ENCODE measurements at places on chromosomes 3 and 15. TPM values are rescaled to one million over a fixed set of nuclear protein-coding genes. Genes with fewer than 3 reads are reported as not detected.
A peak's percentile ranks its signal among the peaks of the same experiment; 100 is the strongest.

DNA sequence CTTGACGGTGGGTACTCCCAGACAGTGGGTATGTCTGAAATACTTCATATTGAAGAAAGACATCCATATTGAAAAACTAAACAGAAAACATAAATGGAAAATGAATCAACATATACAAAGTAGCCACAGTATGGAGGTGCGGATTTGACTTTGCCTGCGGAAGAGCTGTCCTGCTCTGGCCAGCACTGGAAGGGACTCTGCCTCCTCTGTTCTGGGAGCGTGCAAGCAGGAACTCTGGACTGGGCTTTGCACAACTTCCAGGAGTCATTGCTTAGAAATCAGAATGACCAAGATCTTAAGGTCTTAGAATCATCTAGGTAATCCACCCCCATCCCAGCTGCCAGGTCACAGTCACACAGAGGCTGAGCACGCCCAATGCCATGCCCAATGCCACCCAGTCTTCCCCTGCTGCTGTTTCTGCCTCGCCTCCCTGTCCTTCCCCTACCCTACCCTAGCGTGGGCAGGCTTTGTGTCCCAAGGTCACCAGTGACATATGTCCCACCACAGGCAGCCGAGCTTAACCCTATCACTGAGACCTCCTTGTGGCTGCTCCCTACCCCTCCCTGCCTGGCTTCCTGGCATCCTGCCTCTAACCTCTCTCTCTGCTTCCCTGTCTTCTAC lies 36.3 kb downstream of the CDC25A start:
- peaks cover 3% of the 10 kb centered on the region for H3K4me1 ChIP-seq
- no peak overlapping the region for H3K4me3 ChIP-seq
- no peaks in the 10 kb centered on the region for H3K27me3 ChIP-seq
- H3K27ac ChIP-seq, result no peak overlapping the region

DNA sequence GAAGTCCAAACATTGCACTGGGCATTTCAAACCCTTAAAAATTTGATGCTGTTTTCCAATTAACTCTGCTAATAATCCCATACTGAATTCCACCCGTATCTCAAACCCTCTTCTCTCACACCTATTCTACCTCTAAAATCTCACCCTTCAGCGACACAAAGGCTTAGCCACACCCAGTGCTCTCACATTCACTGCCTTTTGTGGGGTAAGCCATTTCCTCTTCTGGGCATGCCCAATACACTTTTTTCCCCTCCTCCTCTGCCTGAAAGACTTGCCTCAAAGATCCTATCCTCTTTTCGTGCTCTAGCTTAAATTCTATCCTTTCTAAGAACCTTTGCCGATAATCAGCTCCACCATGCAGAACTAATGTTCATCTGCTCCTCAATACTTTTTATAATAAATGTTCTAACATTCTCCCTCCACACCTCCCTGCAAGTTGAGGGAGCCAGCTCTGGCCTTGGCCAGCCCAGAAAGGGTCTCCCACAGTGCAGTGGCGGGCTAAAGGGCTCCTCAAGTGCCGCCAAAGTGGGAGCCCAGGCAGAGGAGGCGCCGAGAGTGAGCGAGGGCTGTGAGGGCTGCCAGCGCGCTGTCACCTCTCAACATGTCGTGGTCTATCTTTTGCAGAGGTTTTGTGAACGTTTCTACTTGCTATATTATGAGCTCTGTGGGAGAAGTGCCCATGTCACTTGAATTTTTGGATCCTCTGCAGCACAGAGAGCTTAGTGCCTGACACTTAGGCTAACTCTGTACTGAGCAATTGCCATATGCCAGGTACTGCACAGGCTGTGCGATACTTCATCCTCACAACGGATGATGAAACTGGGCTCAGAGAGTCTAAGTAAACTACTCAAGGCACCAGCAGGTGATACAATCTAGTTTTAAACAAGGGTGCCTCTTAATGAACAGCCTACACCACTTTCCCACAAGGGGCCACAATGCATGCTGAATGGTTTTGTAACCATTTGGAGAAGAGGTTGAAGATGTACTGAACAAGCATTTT lies 53.6 kb upstream of the BCL6 start:
- H3K4me3 ChIP-seq, result no peak overlapping the region
- no peaks in the 10 kb centered on the region for H3K36me3 ChIP-seq
- H3K27ac ChIP-seq, result peak overlapping the region; percentile 12
- peaks cover 9% of the 10 kb centered on the region for H3K4me1 ChIP-seq
- DNase-seq, result no peak

Gene GOLGA8F
- total RNA-seq, result not detected

DNA sequence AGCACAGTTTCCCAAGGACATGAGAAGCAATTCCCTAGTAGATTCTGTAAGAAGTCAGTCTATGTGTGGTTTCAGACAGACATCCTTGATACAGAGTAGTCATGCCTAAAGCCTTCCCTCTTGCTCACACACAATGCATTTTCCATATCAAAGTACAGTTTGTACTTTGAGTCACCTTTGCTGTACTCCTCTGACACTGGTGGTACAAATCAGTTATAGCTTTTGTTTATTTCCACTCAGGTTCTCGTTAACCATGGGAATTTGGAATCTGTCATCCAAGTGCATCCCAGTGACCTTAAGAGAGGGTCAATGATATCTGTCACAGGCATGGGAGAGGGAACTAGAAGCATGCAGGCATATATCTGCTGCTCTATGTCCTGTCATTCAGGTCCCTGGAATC lies 3.6 kb upstream of the GNB4 start:
- H3K36me3 ChIP-seq, result no peaks in the 10 kb centered on the region
- no peak overlapping the region for H3K4me3 ChIP-seq
- no peak overlapping the region for H3K27ac ChIP-seq

DNA sequence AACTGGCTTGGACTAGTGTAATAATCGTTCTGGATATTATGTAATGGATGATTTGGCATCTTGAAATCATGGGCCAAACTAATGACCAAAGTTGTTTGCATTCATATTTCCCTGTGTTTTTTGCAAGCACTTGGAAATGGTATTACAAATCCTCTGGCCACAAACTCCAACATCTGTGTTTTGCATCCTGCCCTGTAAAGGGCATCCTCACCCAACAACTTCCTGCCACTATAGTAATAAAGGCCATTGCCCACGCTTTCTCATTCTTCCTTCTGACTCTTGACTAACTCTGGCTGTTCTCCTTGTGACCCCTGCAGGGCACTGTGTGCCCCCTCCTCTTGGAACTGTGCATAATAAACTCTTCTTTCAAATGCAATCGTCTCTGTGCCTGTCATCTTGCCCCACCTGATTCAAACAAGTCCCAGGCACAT lies 25.4 kb upstream of the PSMD6 start:
- no peak overlapping the region for H3K27ac ChIP-seq
- H3K27me3 ChIP-seq, result peaks cover 16% of the 10 kb centered on the region
- DNase-seq, result no peak
- H3K36me3 ChIP-seq, result no peaks in the 10 kb centered on the region
- H3K4me3 ChIP-seq, result no peak overlapping the region

Gene MAN2C1
- total RNA-seq, result 220 TPM

Gene ANKRD34C
- total RNA-seq, result not detected

DNA sequence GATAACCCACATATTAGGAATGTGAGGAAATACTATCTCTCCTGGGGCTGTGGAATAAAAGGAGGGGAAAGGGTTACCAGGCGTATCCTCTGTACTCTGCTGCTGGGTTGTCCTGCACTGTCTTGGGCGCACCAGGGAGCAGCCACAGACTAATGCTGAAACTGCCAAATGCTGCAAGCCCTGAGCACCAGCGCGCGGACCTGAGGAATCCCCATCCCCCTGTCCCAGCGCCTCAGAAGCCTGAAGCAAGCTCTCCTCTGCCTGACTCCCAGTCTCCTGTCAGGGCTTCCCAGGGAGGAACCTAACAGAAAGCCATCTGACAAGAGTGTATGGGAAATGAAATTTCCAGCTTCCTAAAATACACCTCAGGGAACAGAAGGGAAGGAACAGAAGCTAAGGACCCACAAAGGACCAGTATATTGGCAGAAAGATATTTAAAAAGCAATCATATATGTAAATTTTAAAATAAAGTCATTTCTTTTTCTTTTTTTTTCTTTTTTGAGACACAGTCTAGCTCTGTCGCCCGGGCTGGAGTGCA lies 158.3 kb upstream of the C2CD4B start:
- H3K27me3 ChIP-seq, result peaks cover 13% of the 10 kb centered on the region
- H3K36me3 ChIP-seq, result no peaks in the 10 kb centered on the region
- H3K4me1 ChIP-seq, result peaks cover 11% of the 10 kb centered on the region
- no peak for DNase-seq
- no peak overlapping the region for H3K4me3 ChIP-seq

GRCh38 chr3:192884777-192885773 lies 32.6 kb downstream of the MB21D2 start:
- no peaks in the 10 kb centered on the region for H3K27me3 ChIP-seq
- peaks cover 8% of the 10 kb centered on the region for H3K36me3 ChIP-seq
- H3K4me3 ChIP-seq, result peak overlapping the region; percentile 14
- no peak for DNase-seq
- peaks cover 44% of the 10 kb centered on the region for H3K4me1 ChIP-seq
- peak overlapping the region; percentile 52 for H3K27ac ChIP-seq

Gene NAALADL2
- 5.8 TPM for total RNA-seq

Gene SLC22A13
- 0.60 TPM for total RNA-seq

DNA sequence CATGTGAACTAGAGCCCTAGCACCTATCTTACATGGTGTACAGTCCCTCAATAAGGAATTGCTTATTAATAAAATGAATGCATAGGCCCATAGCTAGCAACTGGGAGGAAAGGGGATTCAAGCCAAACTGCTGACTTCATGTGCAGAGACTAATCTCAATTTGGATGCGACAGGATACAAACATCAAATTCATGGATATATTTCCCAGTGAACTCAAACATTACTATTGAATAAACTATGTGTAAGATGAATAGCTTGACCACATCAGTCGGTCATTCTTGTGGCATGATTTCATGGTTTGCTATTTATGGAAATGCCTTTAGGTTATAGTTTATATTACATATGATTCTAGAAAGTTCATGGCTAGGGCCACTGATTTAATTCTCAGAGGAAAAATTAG lies 268.6 kb upstream of the SLITRK3 start:
- DNase-seq, result no peak
- no peaks in the 10 kb centered on the region for H3K27me3 ChIP-seq
- no peak overlapping the region for H3K27ac ChIP-seq
- no peak overlapping the region for H3K4me3 ChIP-seq
- H3K36me3 ChIP-seq, result no peaks in the 10 kb centered on the region

DNA sequence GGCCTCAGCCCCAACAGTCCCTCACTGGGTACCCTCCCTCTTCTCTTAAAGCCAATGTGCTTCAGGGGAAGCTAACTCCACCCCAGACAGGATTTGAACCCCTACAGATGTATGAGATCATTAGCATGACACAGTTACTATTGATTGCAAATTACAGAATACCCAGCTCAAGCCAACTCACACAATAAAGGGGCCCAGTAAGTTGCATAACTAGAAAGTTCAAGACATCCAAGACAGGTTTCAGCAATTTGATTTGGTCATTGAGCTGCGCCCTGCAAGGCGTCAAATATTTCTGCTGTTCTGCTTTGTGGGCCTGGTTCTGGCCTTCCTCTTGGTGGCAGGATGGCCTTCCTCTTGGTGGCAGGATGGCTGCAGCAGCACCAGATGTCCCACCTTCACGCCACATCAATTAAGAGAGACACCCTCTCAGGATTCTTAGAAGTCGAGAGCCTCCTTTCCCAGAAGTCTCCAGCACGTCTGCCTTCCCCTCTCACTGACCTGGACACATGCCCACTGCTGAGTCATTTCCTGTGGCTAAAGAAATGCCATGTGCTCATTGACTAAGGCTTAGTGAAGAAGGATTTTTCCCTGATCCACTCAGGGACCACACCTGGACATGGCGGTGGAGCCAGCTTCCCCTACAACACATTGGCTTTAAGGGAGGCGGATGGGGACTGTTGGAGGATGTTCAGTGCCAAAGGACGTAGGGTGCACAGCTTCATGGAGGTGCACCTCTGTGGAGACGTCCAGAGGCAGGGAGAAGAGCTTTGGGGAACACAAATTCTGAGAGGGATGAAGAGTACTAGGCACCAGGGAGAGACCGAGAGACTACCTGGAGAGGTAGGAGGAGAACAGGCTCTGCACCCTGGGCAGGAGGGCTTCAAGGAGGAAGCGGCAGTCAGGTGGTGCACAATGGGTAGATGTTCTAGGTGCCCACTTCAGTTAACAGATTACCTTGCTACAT lies 49.1 kb downstream of the DNASE1L3 start:
- no peaks in the 10 kb centered on the region for H3K27me3 ChIP-seq
- peaks cover 66% of the 10 kb centered on the region for H3K4me1 ChIP-seq
- DNase-seq, result no peak
- H3K36me3 ChIP-seq, result peaks cover 56% of the 10 kb centered on the region
- peak overlapping the region; percentile 79 for H3K27ac ChIP-seq
- peak overlapping the region; percentile 29 for H3K4me3 ChIP-seq

- peaks cover 26% of the 10 kb centered on the region for H3K4me1 ChIP-seq
- no peaks in the 10 kb centered on the region for H3K36me3 ChIP-seq
- H3K27me3 ChIP-seq, result peaks cover 55% of the 10 kb centered on the region
These were observed 20.2 kb upstream of the CORO2B start for GRCh38 chr15:68558318-68559305.

GRCh38 chr3:64242435-64242834 lies 17.2 kb upstream of the PRICKLE2 start:
- H3K4me1 ChIP-seq, result peaks cover 39% of the 10 kb centered on the region
- H3K4me3 ChIP-seq, result peak overlapping the region; percentile 14
- no peak for DNase-seq
- H3K27me3 ChIP-seq, result no peaks in the 10 kb centered on the region

GRCh38 chr15:41483115-41483514 lies 10.6 kb upstream of the ITPKA start:
- peaks cover 31% of the 10 kb centered on the region for H3K36me3 ChIP-seq
- H3K27me3 ChIP-seq, result no peaks in the 10 kb centered on the region
- no peak overlapping the region for H3K27ac ChIP-seq
- no peaks in the 10 kb centered on the region for H3K4me1 ChIP-seq
- no peak for DNase-seq

GRCh38 chr3:66483006-66483405 lies 17.8 kb downstream of the LRIG1 start:
- H3K27me3 ChIP-seq, result peaks cover 7% of the 10 kb centered on the region
- H3K36me3 ChIP-seq, result peaks cover 6% of the 10 kb centered on the region
- H3K4me3 ChIP-seq, result no peak overlapping the region
- DNase-seq, result no peak
- no peak overlapping the region for H3K27ac ChIP-seq
- peaks cover 65% of the 10 kb centered on the region for H3K4me1 ChIP-seq

Gene METTL6
- total RNA-seq, result 19.3 TPM

GRCh38 chr3:141561426-141562034 lies 74.7 kb downstream of the RASA2 start:
- H3K27me3 ChIP-seq, result no peaks in the 10 kb centered on the region
- H3K27ac ChIP-seq, result no peak overlapping the region
- no peaks in the 10 kb centered on the region for H3K4me1 ChIP-seq
- H3K4me3 ChIP-seq, result no peak overlapping the region

Data from type B pancreatic cell (in vitro differentiated cells).